ENCODE measurements at places on chromosomes 12 and 14.

DNA sequence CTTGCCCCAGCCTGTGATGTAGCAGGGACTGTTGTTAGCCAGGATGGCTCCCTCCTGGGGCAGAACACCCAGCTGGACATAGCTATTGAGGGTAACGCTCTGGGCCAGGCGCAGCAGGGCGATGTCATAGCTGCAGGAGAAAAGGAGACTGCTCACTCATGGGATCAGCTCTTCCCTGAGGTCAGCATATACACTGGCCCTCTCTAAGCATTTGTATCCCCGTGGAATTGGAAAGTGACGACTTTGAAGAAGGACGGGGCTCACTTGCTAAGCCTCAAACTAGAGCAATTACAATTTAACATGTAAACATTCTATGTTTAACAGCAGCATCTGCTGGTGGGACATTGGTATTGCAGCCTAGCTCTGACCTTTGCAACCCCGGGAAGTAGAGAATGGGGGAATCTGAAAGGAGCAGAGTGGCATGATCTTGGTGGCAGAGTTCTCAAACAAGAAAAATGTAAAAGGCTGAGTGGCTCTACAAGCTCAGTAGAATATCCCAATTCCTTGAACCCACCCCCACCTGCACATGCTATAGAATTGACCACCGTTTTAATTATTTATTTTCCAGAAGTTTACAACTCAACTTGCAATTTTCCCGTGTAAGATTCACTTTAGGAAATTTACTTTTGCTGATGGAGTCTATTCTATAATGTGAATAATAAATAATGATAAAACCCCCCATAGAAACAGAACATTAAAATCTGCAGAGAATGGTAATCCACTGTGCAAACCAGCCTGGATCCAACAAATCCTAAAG lies 5.0 kb downstream of the CELA1 start:
- peak; percentile 79 for DNase-seq

GRCh38 chr14:106378191-106378590 lies 851.8 kb downstream of the TMEM121 start:
- peak; percentile 60 for DNase-seq

DNA sequence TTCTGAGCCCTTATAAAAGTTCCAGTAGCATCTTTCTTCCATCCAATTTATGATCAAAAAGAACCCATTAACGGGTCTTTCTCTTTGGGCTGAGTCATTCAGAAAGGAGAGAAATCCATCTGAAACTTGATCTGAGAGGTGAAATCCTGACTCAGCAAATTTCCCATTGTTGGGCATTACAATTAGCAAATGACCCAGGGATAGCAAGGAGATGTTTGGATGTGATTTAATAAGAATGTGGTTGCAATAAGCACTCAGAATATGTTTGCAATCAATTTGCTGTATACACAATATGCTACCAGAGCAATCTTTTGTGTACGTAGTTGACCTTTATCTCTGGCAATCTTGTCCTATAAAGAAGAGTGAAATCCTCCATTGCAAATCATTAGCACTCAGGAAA lies 122.7 kb downstream of the CCDC60 start:
- no peak for DNase-seq

DNA sequence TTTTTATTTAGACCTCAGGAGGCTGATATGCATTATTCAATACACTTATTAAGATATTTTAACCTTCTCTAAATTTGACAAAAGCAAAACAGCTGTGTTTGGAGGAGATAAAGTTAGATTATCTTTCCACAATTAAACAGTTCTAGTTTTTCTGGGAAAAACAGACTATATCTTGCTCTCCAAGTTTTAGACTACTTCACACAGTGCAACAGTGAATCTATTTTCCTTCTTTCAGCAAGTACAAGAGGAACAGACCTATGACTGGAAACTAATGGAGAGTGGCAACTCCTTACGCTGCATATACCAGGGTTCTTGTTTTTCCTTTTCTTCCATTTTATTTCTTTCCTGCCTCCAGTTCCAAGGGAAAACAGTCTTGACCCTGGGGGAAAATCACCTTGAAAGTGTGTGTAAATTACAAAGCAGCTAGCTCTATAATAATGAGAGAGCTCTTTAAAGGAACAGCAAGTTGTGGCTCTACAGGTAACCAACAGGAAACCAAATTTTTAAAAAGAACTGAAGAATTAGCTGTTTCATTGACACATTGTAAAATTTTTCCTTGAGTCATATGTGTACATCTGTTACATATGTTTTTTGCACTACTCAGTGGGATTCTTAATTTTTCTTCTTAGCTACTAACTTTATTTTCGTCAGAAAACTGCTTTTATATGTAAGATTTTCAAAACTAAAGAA lies 27.4 kb downstream of the DNM1L start:
- no peak for DNase-seq

- no peak for DNase-seq
Measured at GRCh38 chr12:108097160-108097911, 31.8 kb upstream of the WSCD2 start.

GRCh38 chr14:70190156-70190555 lies 1.4 kb upstream of the SLC8A3 start:
- no peak for DNase-seq

GRCh38 chr14:38593476-38593875 lies 337.6 kb upstream of the CLEC14A start:
- DNase-seq = no peak

- DNase-seq = no peak
Measured at GRCh38 chr12:110185626-110186025, 61.5 kb downstream of the IFT81 start.

GRCh38 chr14:65959563-65960024 lies 526.6 kb upstream of the CCDC196 start:
- DNase-seq = no peak

DNA sequence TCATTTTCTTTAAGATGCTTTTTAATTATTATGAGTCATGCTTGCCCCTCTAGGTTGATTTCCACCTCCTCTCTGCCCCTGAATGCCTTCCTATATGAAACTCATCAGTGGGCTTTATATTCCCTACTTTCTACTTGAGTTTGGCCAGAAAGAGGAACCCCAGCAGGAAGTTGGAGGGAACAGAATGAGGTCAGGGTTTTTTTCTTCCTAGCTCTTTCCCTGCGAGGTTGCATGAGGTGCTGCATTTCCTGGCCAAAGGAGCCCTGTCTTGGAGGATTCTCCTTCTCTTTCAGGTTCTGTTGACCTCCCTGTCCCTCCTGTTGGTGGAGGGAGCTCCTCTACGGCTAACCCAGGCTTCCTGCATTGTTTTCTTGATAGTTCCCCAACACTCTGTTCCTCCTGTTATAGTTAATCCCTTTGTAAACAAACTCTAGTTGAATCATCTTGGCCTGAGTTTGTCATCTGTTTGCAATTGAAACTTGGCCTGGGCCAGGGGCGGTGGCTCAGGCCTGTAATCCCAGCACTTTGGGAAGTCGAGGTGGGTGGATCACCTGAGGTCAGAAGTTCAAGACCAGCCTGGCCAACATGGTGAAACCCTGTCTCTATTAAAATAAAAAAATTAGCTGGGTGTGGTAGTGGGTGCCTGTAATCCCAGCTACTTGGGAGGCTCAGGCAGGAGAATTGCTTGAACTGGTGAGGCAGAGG lies 15.3 kb upstream of the SPIC start:
- DNase-seq = no peak

- DNase-seq = no peak
Measured at GRCh38 chr14:95163666-95164065, 6.3 kb upstream of the DICER1 start.

- no peak for DNase-seq
Measured at GRCh38 chr14:78673845-78674244, 503.7 kb downstream of the NRXN3 start.

GRCh38 chr12:1611803-1612572 lies 17.0 kb upstream of the WNT5B start:
- DNase-seq = no peak

DNA sequence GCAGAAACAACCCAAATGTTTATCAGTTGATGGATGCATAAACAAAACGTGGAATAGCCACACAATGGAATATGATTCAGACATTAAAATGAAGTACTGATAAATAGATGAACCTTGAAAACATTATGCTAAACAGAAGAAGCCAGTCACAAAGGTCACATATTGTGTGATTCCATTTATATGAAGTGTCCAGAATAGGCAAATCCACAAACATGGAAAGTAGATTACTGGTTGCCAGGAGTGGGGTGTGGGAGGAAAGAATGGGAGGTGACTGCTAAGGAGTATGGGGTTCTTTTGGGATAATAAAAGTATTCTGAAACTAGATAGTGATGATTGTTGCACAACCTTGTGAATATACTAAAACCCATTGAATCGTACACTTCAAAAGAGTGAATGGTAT lies 1.3 kb upstream of the HSD17B6 start:
- DNase-seq = no peak

DNA sequence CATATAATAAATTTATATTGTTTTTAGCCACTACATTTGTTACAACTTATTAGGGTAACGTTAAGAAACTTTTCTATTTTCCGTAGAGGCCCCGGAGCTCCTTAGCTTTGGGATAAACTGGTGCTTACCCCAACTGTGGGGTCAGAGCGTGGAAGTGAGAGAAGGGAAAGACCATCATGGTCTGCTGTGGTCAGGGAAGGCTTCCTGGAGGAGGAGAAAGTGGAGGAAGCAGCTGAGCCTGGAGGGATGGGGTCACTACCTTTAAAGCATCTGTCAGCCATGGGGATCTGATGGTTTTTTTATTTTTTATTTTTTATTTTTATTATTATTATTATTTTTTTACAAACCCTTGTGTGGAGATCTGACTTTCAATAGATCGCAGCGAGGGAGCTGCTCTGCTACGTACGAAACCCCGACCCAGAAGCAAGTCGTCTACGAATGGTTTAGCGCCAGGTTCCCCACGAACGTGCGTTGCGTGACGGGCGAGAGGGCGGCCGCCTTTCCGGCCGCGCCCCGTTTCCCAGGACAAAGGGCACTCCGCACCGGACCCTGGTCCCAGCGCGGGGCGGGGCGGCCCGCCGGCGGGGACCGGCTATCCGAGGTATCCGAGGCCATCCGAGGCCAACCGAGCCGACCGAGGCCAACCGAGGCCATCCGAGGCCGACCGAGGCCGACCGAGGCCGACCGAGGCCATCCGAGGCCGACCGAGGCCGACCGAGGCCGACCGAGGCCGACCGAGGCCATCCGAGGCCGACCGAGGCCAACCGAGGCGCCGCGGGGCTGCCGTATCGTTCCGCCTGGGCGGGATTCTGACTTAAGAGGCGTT lies 1101.2 kb upstream of the TMEM132C start:
- DNase-seq = peak; percentile 86

GRCh38 chr14:71063351-71063750 lies 156.1 kb downstream of the PCNX1 start:
- DNase-seq = no peak

GRCh38 chr12:72272091-72272661 lies at the start of gene TRHDE:
Gene TRHDE, plus strand, starts transcription at chr12:72272370. Its CDS starts 274 bp downstream, at chr12:72272644.
- no peak for DNase-seq

DNA sequence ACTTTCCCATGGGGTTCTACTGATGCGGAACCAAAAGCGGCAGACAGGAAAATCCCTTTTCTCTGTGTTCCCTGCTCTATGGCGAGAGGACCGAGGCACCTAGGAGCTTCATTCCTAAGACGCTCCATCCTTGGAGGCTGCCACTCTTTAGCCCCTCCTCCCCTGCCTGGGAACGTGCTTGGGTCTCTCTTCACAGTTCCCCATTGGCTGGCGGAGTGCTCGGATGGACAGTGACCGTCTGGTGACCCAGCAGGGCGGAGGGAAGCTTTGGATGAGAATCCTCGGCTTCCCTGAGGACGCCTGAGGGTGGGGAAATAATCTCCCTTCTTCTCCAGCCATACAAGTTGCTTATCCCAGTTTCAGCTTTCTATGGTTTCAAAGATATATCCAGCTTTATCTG lies 37.3 kb downstream of the KCNA5 start:
- DNase-seq = no peak

DNA sequence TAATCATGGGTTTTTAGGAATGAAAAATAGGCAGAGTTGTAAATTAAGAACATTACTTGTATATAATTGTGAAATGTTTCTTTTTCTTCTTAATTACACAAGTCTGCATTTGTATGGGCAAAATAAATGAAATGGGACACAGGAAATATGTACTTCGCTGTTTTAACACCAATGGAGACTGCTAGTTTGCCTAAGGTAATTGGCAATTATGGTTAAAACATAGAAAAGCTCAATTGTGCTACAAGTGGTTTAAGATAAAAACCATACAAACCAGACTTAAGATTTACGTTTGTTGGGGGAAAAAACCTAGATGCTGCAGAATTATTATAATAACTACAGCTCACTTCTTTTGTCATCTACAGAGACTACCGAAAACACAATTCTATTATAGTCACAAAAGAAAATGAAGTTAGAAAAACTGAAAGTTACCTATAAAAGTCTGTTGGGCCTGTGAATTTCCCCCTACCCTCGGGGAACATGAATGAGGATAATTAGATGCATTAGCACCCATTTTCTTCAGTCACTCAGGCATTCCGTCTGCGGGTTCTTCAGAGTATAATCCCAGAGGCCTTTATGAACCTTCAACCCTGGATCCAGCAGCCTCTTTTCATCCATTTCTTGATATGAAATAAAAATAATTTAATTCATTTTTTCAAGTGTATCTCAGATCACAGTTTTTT lies 37.2 kb downstream of the BTBD7 start:
- no peak for DNase-seq

DNA sequence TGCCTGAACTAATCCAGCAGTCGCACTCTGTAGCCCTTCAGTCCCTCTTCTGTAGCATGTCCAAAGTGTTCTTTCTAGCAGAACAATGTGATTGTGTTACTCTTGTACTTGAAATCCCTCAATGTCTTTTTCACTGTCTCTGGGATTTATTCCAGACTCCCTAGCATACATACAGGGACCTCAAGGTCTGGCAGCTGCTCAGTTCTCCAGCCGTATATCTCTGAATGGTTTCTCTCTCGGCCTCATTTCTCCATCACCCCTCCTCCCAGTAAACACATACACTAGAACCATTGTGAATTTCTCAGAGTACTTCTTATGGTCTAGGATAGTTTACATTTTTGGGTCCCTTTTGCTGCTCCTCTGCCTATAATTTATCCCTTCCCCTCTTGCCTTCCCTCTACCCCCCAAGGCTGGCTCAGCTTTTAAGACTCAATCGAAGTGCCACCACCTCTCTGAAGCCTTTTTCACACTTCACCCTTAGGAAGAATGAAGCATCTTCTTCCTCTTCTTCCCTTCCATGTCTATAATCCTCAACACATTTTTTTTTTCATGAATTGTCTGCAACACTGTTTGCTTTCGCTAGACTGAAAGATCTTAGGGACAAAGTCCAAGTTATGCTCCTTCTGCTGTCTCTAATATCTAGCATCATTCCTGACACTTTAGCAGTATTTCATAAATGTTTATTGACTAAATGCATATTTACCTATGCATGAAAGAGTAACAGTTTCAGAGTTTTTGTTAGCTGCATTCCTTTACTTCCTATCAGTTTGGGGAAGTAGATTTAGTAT lies 446.1 kb downstream of the ZFP36L1 start:
- no peak for DNase-seq

DNA sequence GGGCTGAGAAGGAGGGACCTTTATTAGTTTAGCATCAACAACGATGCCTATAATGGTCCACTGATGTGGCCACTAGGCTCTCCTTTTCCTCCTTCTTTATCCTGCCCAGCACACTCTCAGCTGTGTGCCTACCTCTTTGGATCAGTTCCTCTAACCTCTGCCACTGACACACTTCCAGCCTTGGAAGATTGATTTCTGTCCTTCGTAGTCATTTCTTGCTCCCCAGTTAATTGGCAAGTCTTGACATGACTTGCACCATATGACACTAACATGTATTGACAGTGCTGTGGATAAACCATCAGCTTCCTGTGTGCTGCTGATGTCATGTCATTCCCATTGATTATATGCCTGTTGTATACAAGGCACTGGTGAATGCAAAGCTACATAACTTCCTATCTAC lies 90.2 kb upstream of the PLEKHG7 start:
- DNase-seq = no peak

GRCh38 chr14:70189456-70190077 lies 816 bp upstream of the SLC8A3 start:
- DNase-seq = no peak

GRCh38 chr14:100640471-100641273 lies 53.5 kb upstream of the BEGAIN start:
- DNase-seq = peak; percentile 78
